Mesendoderm (in vitro differentiated cells): ENCODE measurements at places on chromosomes 16 and 17.

- no peak for DNase-seq
These were observed 2.9 kb downstream of the GSDMB start for GRCh38 chr17:39915559-39915958.

DNA sequence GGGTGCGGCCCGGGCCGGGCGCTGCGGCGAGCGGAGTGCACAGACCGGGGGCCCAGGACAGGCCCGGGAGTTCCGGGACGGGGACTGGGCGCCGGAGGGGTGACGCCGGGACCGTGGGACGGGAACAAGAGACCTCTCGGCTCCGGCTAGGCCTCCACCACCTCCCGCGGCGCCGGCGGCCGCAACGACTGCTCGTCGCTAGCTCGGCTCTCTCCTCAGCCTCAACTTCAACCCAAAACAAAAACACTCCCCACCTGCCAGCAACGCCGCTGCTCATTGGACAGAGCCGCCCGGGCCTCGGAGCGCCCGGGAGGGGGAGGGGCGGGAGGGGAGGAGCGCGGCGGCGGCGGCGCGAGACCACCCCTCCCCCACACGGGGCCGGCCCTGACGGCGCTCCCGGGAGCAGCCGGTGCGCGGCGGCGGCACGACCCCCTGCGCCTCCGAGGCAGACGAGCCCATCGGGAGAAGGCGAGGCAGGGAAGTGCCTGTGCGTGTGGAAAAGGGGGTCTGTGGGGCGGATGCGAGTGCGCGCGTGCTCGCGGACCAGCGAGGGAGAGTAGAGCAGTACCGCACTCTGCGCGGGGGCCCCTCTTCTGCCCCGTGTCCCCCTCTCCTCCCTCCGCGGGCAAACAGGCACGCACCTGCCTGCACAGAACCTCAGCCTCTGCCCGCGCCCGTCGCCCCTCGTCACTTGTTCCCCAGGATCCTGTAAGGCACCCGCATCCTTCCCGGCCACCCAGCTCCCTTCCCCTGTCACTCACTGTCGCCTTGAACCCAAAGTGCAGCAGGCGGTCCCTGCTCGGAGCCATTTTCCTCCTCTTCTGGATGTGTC, at the start of gene FBXL20:
TSS of gene FBXL20 (minus strand) at position 215 of the 832 bp plus-strand sequence. CDS start 224 bp downstream, outside the sequence.
- peak; percentile 95 for DNase-seq

- DNase-seq: no peak
These were observed 3.5 kb downstream of the ZFPM1 start for GRCh38 chr16:88456356-88457292.

DNA sequence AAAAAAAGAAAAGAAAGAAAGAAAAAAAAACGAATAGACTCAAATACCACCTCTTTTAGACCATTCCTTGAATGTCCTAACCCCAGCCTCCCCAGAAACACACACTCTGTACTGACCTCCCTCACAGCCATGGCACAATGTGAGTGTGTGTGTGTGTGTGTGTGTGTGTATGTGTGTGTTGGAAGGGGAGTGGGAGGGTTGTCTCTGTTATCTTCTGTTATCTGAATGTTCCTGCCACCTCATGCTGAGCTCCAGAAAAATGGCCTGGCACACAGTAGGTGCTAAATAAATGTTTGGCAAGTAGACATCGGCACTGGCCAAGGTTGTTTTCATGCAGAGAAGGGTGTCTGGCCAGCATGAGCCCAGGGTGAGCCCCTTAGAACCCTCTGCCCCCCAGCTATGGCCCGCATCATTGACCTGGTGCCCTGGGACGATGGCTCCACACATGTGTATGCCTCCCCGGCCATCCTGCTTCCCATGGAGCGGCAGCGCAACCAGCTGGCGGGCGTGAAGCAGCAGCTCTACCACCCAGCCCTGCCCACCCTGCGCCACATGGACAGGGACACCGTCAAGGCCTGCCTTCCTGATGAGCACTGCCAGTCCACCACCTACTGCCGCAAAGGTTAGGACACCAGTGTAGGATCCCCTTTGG, 6.6 kb upstream of the CNGB1 start:
- no peak for DNase-seq

DNA sequence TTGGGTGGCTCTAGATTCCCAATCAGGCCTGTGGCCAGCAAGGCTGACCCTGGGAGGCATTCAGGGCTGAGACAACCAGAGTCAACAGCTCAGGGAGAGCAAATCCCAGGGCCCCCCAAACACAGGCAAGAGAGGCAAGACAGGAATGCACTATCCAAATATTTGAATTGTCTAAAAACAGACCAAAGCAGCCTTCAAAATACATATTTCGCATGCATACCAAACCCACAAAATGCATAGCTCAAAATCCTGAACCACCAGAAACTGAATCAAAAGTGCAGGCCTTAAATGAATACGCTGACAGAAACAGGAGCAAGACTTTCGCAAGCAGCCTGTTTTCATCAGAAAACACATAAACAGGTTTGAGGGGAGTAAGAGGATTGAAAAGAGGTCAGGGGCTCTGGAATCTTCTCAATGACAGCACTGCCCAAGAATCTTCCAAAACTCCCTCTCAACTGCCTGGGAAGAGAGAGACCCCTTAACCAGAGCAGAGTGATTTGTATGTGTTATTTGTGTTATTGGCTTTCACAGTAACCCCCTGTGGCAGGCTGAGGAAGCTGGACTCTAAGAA, 213.6 kb upstream of the CDH5 start:
- DNase-seq: no peak

GRCh38 chr17:82911822-82912221, 72.0 kb upstream of the ZNF750 start:
- DNase-seq: no peak

DNA sequence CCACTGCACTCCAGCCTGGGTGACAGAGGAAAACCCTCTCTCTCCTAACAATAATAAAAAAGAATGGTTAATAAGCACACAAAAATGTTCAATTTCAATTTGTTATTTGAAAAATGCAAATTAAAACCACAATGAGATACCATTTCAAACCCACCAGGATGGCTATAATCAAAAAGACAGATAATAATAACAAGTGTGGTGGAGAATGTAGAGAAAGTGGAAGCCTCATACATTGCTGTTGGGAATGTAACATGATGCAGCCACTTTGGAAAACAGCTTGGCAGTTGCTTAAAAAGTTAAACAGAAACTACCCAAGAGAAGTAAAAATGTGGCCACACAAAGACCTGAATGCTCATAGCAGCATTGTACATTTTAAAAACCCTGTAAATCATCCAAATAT, 51.8 kb upstream of the MAP3K14 start:
- DNase-seq: no peak

- DNase-seq: no peak
These were observed 1.5 kb downstream of the C17orf114 start for GRCh38 chr17:4800462-4801196.

DNA sequence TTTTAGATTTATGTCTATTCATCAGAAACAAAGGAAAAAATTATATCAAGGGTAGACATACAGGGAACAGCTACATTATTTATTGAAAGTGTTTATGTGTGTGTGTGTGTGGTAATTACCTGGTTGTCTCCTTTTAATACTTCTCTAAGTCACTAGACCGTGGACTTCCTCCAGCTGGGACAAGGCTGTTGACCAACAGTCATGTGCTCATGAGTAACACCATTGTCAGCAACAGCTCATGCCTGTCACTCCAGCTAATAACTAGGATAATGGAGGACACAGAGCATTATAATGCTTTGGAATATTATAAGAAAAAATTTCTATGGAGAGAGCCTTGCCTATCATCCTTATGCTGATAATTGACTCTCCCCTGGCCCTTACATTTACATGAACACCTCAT, 125.3 kb upstream of the SALL1 start:
- DNase-seq: no peak

- DNase-seq: peak; percentile 31
These were observed 88.7 kb downstream of the BMERB1 start for GRCh38 chr16:15523092-15523541.

- no peak for DNase-seq
These were observed 9.0 kb upstream of the HAPSTR1 start for GRCh38 chr16:9082422-9082821.

- DNase-seq: peak; percentile 62
These were observed 112.6 kb upstream of the IRX5 start for GRCh38 chr16:54817940-54818574.
